Activated naive CD8-positive, alpha-beta T cell treated with anti-CD3 and anti-CD28 coated beads, Interleukin-2, amount 50 U/mL, for 24 hours (primary cell): ENCODE measurements at places on chromosomes 7 and 10.

GRCh38 chr7:77266291-77266794, 66.7 kb upstream of the FGL2 start:
- no peak for DNase-seq
- no peaks in the 10 kb centered on the region for H3K36me3 ChIP-seq
- peak overlapping the region; percentile 5 for H3K27ac ChIP-seq
- no peaks in the 10 kb centered on the region for H3K27me3 ChIP-seq
- H3K4me3 ChIP-seq, result no peak overlapping the region
- peaks cover 14% of the 10 kb centered on the region for H3K4me1 ChIP-seq

GRCh38 chr10:73862011-73862410, 12.3 kb downstream of the CAMK2G start:
- no peak for DNase-seq
- H3K27ac ChIP-seq, result no peak overlapping the region
- peaks cover 14% of the 10 kb centered on the region for H3K36me3 ChIP-seq
- H3K27me3 ChIP-seq, result no peaks in the 10 kb centered on the region
- peaks cover 79% of the 10 kb centered on the region for H3K4me1 ChIP-seq
- H3K4me3 ChIP-seq, result no peak overlapping the region

- H3K27ac ChIP-seq, result no peak overlapping the region
- no peaks in the 10 kb centered on the region for H3K27me3 ChIP-seq
- H3K4me3 ChIP-seq, result no peak overlapping the region
- no peaks in the 10 kb centered on the region for H3K4me1 ChIP-seq
These were observed 133.1 kb upstream of the ADAM12 start for GRCh38 chr10:126521399-126521798.

GRCh38 chr10:21281765-21282484, 243.6 kb downstream of the SKIDA1 start:
- H3K27me3 ChIP-seq, result peaks cover 2% of the 10 kb centered on the region
- no peak overlapping the region for H3K27ac ChIP-seq
- no peak overlapping the region for H3K4me3 ChIP-seq
- no peak for DNase-seq
- H3K36me3 ChIP-seq, result no peaks in the 10 kb centered on the region

DNA sequence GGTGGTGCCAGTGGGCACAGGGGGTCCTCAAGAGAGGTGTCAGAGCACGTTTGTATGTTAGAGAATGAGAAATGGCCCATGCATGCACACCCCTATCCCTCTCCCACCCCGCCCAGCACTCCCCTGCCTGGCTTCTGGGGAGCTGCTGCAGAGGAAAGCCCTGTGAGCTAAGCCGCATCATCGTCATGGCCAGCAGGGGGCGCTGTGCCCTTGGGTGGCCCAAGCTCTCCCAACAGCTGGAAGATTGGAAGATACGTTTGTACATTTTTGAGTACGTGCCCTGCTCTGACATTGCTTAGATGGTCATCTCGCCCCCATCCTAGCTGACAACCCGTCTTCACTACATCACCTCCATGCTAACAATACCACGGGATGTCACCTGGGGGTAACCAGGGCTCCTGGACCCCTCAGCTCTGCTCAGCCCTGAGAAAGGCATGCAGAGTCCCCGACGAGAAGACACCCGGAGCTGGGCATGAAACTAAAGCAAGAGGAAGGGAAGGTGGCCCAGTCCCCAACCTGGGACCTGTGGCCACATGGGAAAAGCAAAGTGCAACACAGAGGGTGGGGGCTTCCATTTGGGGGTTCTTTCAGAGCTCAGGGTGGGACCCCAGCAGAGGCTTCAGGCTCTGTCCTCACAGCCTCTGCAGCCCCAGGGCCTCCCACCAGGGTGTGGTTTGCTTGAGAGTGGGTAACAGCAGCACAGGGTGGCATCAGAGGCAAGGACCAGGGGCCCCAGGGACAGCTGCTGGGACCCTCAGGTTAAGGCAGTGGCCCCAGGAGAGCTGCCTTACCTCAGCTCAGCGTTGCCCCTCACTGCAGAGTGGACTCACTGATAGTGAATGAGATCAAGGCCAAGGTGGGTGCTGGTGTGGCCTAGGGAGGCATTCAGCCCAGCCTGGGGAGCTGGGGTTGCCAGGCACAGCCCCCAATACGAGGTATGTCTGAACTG, 136.6 kb downstream of the PTPN20 start:
- no peak overlapping the region for H3K4me3 ChIP-seq
- no peaks in the 10 kb centered on the region for H3K27me3 ChIP-seq
- peaks cover 16% of the 10 kb centered on the region for H3K4me1 ChIP-seq
- no peaks in the 10 kb centered on the region for H3K36me3 ChIP-seq
- H3K27ac ChIP-seq, result no peak overlapping the region

DNA sequence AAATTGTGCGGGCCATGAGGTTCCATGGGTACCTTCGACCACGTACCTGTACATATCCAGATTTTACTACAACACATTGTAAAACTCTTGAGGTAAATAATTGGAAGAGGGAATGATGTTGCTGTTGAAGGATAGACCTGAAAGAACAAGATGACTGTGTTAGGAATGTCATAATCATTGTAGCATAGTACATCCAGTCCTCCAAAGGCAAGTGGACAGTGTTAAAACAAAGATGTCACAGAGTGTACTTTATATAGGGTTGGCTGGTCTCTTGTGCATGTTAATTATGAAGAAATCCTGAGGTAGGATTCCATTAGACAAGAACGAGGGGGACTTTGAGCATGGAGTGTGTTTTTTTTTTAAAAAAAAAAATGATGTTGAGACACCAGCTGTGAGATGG, 30.4 kb downstream of the VWC2 start:
- H3K27me3 ChIP-seq, result no peaks in the 10 kb centered on the region
- no peaks in the 10 kb centered on the region for H3K36me3 ChIP-seq
- H3K4me1 ChIP-seq, result no peaks in the 10 kb centered on the region

GRCh38 chr10:44386546-44387052, 1.7 kb upstream of the CXCL12 start:
- no peak overlapping the region for H3K27ac ChIP-seq
- no peak overlapping the region for H3K4me3 ChIP-seq
- peak; percentile 52 for DNase-seq
- peaks cover 45% of the 10 kb centered on the region for H3K27me3 ChIP-seq

GRCh38 chr7:24732646-24733413, 24.4 kb downstream of the GSDME start:
- H3K36me3 ChIP-seq, result no peaks in the 10 kb centered on the region
- H3K4me1 ChIP-seq, result peaks cover 19% of the 10 kb centered on the region
- H3K4me3 ChIP-seq, result no peak overlapping the region
- H3K27ac ChIP-seq, result no peak overlapping the region
- no peak for DNase-seq
- H3K27me3 ChIP-seq, result peaks cover 43% of the 10 kb centered on the region

DNA sequence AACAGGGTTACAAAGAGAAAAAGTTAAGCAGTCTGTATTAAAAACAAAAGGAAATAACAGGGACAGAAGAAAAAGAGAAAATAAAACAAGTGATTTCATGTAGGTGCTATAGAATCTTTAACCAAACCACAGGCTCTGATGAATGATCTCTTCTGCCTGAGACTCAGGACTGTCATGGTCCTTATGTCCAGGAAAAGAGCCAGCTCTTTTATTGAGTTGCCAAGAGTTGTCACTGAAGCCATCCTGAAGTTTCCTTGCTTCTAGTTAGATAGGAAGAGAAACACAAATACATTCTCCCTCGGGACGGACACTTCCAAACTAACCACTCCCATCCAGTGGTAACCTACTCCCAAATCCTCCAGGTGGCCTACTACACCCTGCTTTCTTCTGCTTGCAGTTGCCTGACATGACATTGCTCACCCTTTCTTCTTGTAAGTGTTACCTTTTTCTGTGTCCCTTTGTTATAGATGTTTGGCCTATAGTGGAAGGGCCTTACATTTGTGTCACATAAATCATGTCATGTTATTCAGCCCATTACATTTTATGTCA, 346.7 kb downstream of the NRG3 start:
- H3K4me3 ChIP-seq, result no peak overlapping the region
- no peaks in the 10 kb centered on the region for H3K27me3 ChIP-seq
- H3K4me1 ChIP-seq, result no peaks in the 10 kb centered on the region
- no peak overlapping the region for H3K27ac ChIP-seq
- no peak for DNase-seq

DNA sequence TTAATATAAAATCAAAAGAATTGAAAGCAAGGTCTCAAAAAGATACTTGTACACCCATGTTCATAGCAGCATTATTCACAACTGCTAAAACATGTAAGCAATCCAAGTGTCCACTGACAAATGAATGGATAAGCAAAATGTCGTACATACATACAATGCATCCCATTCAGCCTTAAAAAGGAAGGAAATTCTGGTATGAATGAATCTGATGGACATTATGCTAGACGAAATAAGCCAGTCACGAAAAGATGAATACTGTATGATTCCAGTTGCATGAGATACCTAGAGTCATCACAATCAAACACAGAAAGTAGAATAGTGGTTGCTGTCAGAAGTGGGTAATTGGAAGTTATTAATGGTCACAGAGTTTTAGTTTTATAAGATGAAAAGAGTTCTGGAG, 9.5 kb upstream of the TAC1 start:
- DNase-seq, result no peak
- H3K27ac ChIP-seq, result no peak overlapping the region
- no peaks in the 10 kb centered on the region for H3K36me3 ChIP-seq
- peaks cover 6% of the 10 kb centered on the region for H3K27me3 ChIP-seq
- H3K4me3 ChIP-seq, result no peak overlapping the region

DNA sequence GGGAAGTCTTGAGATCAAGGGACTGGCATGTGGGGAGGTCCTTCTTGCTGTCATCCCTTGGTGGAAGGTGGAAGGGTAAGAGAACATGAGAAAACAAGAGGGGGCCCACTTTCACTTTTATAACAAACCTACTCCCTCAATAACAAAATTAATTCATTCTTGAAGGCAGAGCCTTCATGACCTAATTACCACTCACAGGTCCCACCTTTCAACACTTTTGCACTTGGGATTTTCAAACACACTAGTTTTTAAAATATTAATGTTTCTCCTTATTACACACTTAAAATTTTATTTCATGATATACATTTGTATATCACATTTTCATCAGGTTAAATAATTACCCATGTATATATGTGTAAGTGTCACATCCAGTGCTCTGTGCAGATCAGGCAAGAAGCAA, 2.0 kb downstream of the ST7 start:
- H3K4me1 ChIP-seq, result peaks cover 31% of the 10 kb centered on the region
- H3K36me3 ChIP-seq, result peaks cover 5% of the 10 kb centered on the region
- no peak for DNase-seq
- peaks cover 5% of the 10 kb centered on the region for H3K27me3 ChIP-seq
- H3K27ac ChIP-seq, result peak overlapping the region; percentile 25

DNA sequence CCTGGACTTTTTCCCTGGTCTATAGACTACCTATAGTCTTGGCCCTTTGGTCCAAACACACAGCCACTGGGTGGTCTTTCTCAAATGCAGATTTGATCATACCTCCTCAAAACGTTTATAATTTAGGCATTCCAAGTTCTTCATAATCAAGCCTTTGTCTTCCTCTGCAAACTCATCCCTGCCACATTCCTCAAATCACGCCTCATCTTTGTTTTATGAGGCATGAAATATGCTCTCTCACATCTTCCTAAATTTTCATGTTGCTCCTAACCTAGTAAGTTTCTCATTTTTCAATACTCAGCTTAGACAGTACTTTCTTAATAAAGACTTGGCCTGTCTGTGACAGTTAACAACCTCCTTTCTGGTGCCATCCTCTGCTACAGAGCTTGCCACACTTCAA, 10.9 kb upstream of the HERC4 start:
- H3K4me3 ChIP-seq, result no peak overlapping the region
- peaks cover 6% of the 10 kb centered on the region for H3K27me3 ChIP-seq
- H3K4me1 ChIP-seq, result peaks cover 4% of the 10 kb centered on the region
- H3K36me3 ChIP-seq, result no peaks in the 10 kb centered on the region
- no peak overlapping the region for H3K27ac ChIP-seq
- DNase-seq, result no peak

GRCh38 chr7:151566897-151567320, 47.2 kb upstream of the RHEB start:
- H3K4me1 ChIP-seq, result no peaks in the 10 kb centered on the region
- peaks cover 10% of the 10 kb centered on the region for H3K36me3 ChIP-seq
- DNase-seq, result no peak
- no peak overlapping the region for H3K4me3 ChIP-seq
- no peaks in the 10 kb centered on the region for H3K27me3 ChIP-seq
- no peak overlapping the region for H3K27ac ChIP-seq

GRCh38 chr7:127940381-127941160, 90.7 kb downstream of the LRRC4 start:
- no peak overlapping the region for H3K4me3 ChIP-seq
- H3K36me3 ChIP-seq, result peaks cover 37% of the 10 kb centered on the region
- H3K4me1 ChIP-seq, result no peaks in the 10 kb centered on the region
- no peak for DNase-seq
- no peak overlapping the region for H3K27ac ChIP-seq

- H3K36me3 ChIP-seq, result no peaks in the 10 kb centered on the region
- DNase-seq, result no peak
- no peak overlapping the region for H3K27ac ChIP-seq
These were observed 21.4 kb downstream of the CREB5 start for GRCh38 chr7:28433699-28434219.

GRCh38 chr7:2887816-2888215, 43.7 kb upstream of the GNA12 start:
- no peaks in the 10 kb centered on the region for H3K36me3 ChIP-seq
- H3K4me3 ChIP-seq, result no peak overlapping the region
- DNase-seq, result no peak
- no peak overlapping the region for H3K27ac ChIP-seq
- no peaks in the 10 kb centered on the region for H3K27me3 ChIP-seq

- H3K27me3 ChIP-seq, result no peaks in the 10 kb centered on the region
- DNase-seq, result no peak
- H3K27ac ChIP-seq, result no peak overlapping the region
- peaks cover 2% of the 10 kb centered on the region for H3K4me1 ChIP-seq
- H3K36me3 ChIP-seq, result no peaks in the 10 kb centered on the region
- no peak overlapping the region for H3K4me3 ChIP-seq
These were observed 14.6 kb downstream of the ZCWPW1 start for GRCh38 chr7:100413889-100414288.

- peak overlapping the region; percentile 51 for H3K4me3 ChIP-seq
- no peak for DNase-seq
- peaks cover 2% of the 10 kb centered on the region for H3K36me3 ChIP-seq
- H3K27ac ChIP-seq, result peak overlapping the region; percentile 70
These were observed 15.3 kb upstream of the ADAMTS14 start for GRCh38 chr10:70657041-70657440.

GRCh38 chr10:5555881-5556280, 31.1 kb downstream of the CALML3 start:
- no peak overlapping the region for H3K4me3 ChIP-seq
- H3K4me1 ChIP-seq, result peaks cover 27% of the 10 kb centered on the region
- no peaks in the 10 kb centered on the region for H3K36me3 ChIP-seq
- DNase-seq, result no peak
- H3K27me3 ChIP-seq, result peaks cover 2% of the 10 kb centered on the region

DNA sequence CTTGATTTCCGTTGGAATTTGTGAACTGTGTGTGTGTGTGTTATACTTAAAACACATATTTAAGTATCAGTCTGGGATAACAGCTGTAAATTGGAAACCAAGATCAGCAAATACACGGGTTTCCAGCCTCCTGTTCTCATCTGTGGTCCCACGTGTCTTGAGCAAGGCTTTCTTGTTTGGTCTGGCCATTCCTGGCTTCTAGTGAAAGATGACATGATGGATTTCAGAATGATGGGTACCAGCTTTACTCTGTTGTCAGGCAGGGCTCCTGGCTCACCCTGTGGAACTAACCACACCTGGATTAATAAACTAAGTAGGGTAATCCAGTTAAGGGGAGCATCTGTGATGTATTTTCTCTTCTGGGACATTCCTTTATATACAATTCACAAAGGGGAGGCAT, 346.2 kb upstream of the AOAH start:
- H3K27ac ChIP-seq, result peak overlapping the region; percentile 86
- no peak for DNase-seq
- H3K4me1 ChIP-seq, result peaks cover 68% of the 10 kb centered on the region
- peaks cover 43% of the 10 kb centered on the region for H3K36me3 ChIP-seq
- H3K27me3 ChIP-seq, result no peaks in the 10 kb centered on the region
- peak overlapping the region; percentile 13 for H3K4me3 ChIP-seq
